ENCODE measurements at places on chromosomes 3 and 15.
A peak's percentile ranks its signal among the peaks of the same experiment; 100 is the strongest.

GRCh38 chr15:33699691-33700447 lies 268.4 kb upstream of the CHRM5 start:
- DNase-seq = no peak

- DNase-seq = peak; percentile 57
Observed at GRCh38 chr3:52108302-52109232, 45.7 kb downstream of the POC1A start.

- no peak for DNase-seq
Observed at GRCh38 chr3:29186982-29187725, 93.7 kb upstream of the RBMS3 start.

DNA sequence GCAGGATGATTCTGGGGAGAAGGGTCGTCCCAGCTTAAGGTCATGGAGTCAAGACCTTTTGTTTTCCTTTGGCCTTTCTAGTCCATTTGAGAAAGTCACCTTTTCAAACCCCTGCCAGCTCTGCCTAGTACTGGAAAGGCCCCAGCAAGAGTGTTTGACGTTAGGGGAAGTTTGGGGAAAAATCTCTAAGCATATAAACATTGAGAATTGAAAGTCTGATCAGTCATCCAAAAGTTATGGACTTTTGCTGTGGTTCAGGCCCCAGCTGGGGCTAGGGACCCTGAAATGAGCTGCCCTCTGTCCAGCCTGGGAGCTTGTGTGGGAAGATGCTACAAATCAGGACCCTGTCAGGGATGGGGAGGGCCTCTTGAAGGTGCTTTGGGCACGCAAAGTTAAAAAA lies 21.6 kb downstream of the SLC6A6 start:
- no peak for DNase-seq

- DNase-seq = no peak
Observed at GRCh38 chr15:92651877-92652575, 3.5 kb downstream of the FAM174B start.

- DNase-seq = no peak
Observed at GRCh38 chr3:64494526-64494925, 193.3 kb downstream of the ADAMTS9 start.

DNA sequence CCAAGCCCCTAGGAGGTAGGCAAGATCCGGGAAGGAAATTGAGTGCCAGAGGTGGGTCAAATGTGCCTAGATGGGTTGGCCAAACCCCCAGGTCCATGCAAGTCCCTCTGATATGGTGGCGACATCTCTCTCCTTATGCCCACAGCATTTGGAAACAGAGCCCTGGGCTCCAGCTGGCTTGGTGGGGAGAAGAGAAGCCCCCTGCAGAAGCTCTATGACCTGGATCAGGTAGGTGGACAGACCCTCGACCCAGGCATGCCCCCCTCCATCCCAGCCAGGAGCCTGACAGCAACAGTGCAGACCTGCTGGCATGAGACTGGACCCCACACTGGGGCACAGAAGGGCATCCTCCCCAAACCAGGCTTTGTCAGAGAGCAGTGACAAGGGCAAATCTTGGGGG lies 12.2 kb downstream of the CHST13 start:
- DNase-seq = no peak

DNA sequence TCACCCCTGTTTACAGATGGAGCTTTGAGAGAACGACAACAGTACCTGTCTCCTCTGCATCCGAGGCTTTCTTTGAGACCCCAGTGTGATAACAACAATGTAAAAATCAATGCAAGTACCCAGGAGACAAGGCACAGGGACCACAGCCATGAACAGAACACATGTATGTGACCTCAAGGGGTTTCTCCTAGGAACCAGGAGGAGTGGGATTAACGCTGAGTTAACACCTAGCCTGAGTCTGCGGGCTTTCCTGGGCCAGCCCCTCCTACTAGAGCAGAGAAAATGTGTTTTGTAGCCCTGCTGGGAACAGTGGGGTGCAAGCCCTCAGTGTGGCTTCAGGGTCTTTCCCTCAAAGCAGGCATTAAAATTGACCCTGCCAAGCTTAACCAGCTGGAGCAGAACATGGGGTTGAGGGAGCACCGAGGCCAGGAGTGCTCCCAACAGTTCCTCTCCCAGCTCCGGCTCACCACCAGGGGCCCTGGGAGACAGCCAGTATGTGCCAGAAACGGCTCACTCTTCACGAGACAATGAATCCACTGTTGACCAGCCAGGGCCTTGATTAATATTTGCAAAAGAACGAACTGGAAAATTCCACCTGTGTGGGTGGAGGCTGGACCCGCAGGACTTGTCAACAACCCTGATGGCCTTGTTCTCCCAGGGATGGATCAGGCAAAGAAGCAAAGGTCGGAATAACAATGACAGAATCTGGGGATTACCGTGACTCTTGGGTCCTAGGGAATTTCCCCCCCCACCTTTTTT lies 3.6 kb downstream of the CHDH start:
- peak; percentile 76 for DNase-seq

DNA sequence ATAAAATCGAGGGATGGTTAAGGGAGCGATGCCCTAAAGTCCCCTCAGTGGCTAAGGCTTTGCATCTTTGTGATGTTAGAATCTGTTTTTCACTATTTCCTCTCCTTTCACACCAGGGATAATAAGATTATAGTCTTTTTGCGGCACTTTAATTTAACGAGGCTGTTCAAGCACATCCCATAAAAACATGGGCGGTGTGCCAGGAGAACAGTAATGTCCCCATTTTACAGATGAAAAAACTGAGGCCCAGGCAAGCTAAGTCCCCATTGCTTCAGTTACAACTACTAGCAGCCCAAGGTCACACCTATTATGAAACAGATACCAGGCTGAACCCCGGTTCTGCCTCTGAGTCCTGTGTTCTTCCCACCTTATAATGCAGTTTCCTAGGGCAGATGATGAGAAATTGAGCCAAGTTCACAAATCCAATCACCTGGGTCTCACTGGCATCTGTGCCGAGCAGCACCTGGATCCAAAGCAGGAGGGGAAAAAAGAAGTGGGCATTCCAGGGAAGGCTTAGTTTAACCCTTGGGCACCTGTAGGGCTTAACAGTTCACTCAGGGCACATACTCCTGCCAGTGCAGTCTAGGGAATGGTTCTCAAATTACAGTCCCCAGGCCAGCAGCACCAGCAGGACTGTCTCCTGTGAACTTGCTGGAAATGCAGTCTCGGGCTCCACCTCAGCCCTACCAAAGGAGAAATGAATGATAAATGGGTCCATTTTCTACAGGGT lies 169.3 kb downstream of the RAB11A start:
- no peak for DNase-seq

- peak; percentile 15 for DNase-seq
Observed at GRCh38 chr15:99100245-99101173, 4.4 kb upstream of the SYNM start.

- DNase-seq = no peak
Observed at GRCh38 chr3:64728994-64729393, 41.2 kb upstream of the ADAMTS9 start.

DNA sequence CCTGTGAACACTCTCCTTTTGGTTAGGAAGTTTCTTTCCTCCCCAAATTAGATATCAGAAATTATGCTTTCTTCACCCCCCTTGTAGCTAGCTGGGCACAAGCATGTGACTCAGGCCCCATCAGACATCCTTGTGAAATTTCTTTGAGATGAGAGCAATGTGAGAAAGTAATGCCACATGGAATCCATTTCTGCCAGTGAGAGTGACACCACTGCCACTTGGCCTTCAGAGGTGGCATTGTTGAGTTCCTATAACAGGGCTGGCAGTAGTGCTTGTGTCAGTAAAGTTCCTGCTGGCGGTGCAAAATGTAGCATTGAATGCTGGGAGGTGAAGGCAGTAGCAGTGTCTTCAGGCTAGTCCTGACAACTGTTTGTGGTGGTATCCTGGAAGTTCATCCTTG lies 80.7 kb upstream of the ZNF280D start:
- no peak for DNase-seq

DNA sequence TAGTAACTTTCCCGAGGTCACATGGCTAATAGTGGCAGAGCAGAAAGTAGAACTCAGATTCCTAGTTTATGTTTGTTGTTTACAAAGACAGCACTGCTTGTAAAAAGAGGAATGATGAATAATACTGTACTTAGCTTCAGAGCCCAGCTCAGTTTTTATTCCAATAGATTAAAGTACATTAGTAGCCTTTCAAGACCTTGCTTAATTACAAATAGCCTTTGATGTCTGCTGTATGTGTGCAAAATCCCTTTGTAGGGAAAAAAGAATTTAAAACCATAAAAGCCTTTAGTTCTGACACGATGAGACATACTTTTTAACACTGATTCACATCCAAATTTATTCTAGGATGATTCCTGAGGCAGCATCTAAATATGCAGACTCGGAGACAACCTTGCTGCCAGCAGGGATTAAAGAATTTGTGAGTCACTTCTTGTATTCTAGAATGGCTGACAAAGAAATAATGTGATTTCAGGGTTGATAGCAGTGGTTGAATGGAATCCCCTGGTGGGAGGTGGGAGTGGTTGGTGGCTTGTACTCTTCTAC lies 324.2 kb upstream of the TGFBR2 start:
- peak; percentile 5 for DNase-seq

DNA sequence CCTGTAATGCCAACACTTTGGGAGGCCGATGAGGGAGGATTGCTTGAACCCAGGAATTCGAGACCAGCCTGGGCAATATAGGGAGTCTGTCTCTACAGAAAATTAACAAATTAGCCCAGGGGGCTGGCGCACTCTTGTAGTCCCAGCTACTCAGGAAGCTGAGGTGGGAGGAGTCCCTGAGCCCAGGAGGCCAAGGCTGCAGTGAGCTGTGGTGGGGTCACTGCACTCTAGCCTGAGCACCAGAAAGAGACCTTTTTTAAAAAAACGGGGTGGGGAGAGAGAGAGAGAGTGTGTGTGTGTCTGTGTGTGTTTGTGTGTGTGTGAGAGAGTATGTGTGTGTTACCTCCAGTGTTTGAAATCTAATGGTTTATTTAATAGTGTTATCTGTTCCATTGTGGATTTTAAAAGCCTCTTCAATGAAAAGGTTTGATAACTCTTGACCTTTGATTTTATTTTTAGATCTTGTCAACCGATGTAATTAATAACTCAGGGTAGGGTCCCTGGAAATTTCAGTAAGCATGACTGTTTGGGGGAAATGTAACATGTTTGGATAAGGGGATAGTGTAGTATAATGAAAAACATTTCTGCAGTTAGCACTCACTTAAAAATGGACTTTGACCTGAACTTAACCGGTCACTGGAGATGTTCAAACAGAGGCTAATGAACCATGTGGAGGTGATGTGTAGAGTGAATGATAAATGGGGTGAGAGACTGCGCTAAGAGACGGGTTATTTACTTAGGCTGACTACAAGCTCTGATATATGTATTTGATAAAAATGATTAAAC lies 29.7 kb downstream of the LRCH3 start:
- no peak for DNase-seq

DNA sequence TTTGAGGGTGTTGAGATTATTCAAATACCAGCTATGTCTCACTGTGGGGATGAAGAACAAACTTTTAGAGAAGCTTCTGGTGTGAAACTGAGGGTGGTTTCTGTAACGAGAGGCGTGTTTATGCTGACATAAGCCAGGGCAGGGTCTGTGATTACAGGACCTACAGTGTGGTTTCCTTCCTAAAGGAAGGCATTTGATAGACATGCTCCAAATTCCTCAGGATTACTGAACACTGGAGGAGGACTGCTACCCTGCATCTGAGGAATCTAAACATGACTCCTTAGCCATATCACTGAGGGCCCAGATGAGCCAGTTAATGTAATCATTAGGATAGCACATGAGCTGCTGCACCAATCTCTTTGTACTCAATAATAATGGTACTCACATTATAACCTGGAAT lies 328.4 kb upstream of the UMPS start:
- DNase-seq = no peak

DNA sequence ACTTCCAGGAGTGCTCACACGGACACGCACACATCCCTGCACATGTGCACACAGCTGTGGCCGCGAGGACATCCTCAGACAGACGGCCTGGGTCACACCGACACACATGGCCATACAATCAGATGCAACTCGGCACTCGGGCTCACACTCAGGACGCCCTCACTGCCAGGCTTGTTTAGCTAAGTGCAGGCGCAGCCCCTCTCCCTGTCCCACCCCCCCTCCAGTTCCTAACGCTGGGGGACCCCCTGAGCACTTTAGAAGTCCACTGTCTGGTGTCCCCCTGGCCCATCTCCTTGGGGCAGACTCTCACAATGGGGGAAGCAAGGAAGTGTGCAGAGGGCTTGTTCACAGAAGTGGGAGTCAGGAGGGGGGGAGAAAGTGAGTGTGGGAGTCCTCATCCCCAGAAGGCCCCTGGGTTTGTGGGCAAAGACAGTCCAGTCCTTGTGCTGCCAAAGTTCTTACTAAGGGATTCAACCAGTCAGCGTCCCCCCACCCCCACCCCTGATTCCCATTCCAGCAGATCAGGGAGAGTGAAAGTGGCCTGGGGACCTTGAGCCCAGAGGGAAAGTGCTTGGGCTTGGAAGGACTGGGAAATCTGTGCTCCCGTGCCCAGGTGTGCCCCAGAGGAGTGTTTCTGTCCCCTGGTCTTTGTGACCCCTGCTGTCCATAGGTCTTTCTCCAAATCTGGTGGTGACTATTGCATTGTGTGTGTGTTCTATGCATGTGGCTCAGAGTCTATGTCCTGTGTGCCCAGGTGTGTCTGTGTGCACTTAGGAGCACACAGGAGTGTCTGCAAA lies 767 bp upstream of the GATA2 start:
- no peak for DNase-seq

GRCh38 chr3:147222291-147222690 lies 184.1 kb downstream of the ZIC4 start:
- DNase-seq = no peak

DNA sequence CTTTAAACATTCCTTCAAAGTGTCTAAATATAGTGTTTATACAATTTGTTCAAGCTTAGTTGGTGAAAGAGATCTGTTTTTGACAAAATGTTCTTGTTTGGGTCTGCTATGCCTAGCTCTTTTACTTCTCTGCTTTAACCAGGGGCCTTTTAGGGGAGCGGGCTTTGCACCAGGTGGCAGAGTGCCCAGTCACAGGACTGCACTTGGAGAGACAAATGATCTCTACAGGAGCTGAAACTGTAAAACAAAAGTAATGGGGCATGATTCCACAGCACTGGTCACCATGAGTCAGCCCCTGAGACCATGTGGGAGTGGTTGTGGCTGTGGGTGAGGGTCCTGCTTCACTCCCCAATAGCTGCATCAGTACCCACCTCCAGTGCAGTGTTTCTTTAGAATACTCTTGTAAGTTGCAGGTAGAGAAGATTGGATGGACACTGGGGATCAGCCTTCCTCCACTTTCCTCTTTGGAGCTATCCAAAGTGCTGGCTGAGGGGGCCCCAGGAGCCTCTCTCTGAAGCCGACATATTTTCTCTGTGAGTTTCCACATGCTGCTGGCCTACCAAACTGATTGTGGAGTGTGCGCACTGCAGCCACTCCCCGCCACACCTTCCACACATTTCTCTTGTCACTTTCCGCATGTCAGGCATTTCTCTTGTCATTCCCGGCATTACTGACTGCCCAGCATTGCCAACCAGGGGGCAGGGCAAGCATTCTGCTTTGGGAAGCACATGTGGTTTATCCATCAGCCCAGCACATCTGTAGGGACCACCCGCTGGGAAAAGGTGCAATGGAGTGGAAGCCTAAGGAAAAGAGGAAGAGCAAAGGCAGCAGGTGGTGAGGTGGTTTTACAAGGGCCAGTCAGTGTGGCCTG lies 110.0 kb downstream of the EPHB1 start:
- DNase-seq = no peak

All from caudate nucleus (tissue), 63 donors.